ENCODE measurements at places on chromosomes 7 and 10.
A peak's percentile ranks its signal among the peaks of the same experiment; 100 is the strongest.

- peak; percentile 11 for DNase-seq
Measured at GRCh38 chr7:141754939-141755338, 9.0 kb upstream of the TAS2R3 start.

DNA sequence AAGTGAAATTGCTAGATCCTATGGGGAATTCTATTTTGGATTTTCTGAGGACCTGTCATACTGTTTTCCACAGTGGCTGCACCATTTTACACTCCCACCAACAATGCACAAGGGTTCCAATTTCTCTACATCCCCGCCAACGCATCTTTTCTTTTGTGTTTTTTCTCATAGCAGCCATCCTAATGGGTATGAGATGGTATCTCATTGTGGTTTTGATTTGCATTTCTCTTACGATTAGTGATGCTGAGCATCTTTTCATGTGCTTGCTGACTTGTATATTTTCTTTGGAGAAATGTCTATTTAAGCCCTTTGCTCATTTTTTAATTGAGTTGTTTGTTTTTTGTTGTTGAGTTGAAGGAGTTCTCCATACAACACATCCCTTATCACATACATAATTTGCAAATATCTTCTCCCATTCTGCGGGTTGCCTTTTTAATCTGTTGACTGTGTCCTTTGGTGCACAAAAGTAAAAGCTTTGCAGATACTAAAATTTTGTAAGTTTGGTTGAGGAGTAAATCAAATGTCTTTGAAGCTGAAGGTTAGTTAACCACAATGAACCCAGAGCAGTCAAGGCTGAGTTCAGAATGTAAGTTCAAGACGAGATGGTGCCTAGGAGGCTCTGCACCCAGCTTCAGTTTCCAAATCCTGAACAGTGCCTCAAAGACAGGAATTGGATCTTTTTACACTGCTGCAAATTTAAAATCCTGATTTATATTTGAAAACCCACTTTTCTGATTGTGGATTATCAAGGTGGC, 195.4 kb downstream of the COBL start:
- peak; percentile 3 for DNase-seq

- no peak for DNase-seq
Measured at GRCh38 chr10:131855461-131856401, 45.1 kb upstream of the PPP2R2D start.

DNA sequence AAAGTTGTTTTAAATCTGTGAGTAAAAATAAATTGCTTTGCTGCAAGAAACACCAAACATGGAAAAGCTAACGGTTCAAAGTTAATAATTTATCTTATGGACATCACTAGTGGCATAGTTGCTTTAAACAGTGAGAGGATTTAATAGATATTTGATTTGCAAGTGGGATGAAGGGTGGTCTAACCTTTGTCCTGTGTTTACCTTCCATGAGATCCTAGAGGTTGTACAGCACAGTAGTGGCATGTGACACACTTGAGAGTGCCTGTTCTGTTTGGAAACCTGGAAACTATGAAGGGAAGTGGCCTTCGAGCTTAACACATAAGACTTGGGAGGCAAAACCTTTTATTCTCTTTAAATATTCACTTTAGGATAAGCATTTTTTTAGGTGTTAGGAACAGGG, 16.0 kb downstream of the EGFR start:
- DNase-seq, result no peak

DNA sequence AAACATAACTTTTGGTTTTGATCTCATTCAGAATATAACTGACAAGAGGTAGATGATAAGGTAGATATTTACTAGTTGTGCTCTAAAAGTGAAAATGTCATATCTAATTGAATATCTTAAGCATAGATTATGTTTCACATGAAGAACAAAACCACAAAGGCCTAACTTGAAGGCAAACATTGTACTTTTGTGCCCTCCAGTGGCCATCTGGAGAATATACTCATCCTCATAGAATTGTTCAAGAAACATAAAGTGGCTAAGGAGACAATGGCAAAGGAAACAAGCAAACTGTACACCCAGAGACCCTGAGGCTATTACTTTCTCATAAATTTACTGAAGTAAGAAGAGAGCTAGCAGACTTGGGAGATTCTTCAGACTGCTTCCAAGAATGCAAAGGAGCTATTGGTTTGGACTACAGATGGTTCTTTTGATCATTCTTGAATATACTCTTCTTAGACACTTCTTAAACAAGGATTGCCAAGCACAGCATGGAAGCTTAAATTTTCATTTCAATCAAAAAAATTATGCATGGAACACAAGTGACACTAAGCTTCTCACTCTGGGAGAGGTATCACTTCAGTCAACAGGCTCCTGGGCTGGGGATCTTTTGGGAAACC, 98.2 kb upstream of the DKK1 start:
- peak; percentile 23 for DNase-seq

DNA sequence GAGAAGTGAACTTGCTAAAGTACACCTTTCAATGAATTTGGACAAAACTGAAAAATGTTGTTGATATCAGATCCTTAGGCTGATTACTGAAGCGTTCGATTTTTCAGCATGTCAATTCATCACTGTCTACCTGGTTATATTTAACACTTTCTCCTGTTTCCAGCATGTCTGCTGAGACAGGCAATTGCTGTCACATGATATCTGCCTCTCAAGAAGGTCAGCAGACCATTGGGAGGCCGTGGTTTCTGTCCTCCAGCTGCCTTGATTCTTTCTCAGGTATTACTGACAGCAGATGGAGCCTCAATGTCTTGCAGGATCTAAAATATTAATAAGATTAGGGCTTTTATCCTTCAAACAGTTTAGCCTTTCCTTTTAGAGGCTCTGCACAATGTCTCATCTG, 127.5 kb downstream of the SNX10 start:
- DNase-seq, result no peak

Measured in naive thymus-derived CD4-positive, alpha-beta T cell (primary cell).